Activated CD4-positive, alpha-beta T cell treated with anti-CD3 and anti-CD28 coated beads for 1 hour (primary cell): ENCODE measurements at places on chromosomes 2 and 18.

DNA sequence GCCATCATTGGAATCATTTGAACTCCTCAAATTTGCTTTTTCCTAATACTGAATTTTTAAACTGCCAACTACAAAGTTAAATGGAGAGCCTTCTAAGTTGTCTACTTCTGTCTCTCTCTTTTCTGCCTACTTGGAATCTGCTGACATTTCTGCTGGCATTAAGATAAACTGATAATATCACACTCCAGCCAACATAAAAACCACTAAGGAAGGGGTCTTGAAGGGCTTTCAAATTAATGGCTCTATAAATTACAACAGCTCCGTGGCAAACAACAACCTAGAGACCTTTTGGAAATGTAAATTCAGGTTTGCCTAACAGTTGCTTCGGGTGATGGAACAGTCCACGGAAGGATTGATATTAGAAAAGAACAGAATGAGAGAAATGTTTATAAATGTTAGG is 12.1 kb downstream of the ALPP start:
- no peak for DNase-seq

GRCh38 chr2:147636238-147636882 is 208.5 kb upstream of the ACVR2A start:
- DNase-seq: no peak

- no peak for DNase-seq
Observed at GRCh38 chr2:192328297-192328696, 133.6 kb upstream of the TMEFF2 start.

DNA sequence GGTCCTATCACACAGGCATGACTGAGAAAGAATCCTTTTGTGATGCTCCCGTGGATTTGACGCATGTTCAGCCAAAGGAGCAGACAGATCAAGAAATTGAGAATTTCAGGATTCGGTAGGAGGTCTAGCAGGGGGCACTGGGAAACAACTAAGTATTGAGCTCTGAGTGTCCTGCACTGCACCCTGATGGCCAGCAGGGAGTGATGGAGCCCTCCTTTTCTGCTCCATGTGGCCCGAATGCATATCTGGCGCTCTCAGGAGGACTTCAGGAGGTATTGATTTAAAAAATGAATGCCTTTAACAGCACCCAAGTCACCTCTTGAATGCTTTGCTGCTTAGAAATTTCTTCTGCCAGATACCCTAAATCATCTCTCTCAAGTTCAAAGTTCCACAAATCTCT is 58.0 kb downstream of the ZNF519 start:
- DNase-seq: no peak

GRCh38 chr2:115779085-115779632 is 1336.7 kb downstream of the DPP10 start:
- no peak for DNase-seq

- no peak for DNase-seq
Observed at GRCh38 chr2:26302846-26303245, 43.1 kb upstream of the SELENOI start.

- DNase-seq: no peak
Observed at GRCh38 chr2:12074126-12074844, 327.9 kb downstream of the LPIN1 start.
